NCI-H146 (cell line): ENCODE measurements at places on chromosomes 7 and 10.

DNA sequence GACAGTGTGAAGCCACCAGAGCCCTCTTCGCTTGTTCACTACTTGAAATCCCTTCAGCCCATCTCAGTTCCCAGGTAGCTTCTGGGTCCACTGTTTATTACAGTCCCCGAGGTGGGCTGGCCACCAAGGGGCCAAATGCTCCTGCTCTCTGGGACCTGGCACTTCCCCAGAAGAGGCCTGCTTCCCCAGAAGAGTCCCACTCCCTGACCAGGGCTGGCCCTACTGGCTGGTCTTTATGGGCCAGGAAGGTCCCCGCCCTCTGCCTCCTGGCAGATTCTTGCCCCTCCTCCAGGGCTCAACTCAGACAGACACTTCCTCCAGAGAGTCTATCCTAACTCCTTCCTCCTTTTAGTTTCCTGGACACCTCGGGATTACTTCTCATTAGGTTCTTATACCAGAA, 70.7 kb upstream of the LRRC18 start:
- no peak for DNase-seq

- DNase-seq = peak; percentile 95
Measured at GRCh38 chr10:110629680-110630191, 14.4 kb upstream of the RBM20 start.

DNA sequence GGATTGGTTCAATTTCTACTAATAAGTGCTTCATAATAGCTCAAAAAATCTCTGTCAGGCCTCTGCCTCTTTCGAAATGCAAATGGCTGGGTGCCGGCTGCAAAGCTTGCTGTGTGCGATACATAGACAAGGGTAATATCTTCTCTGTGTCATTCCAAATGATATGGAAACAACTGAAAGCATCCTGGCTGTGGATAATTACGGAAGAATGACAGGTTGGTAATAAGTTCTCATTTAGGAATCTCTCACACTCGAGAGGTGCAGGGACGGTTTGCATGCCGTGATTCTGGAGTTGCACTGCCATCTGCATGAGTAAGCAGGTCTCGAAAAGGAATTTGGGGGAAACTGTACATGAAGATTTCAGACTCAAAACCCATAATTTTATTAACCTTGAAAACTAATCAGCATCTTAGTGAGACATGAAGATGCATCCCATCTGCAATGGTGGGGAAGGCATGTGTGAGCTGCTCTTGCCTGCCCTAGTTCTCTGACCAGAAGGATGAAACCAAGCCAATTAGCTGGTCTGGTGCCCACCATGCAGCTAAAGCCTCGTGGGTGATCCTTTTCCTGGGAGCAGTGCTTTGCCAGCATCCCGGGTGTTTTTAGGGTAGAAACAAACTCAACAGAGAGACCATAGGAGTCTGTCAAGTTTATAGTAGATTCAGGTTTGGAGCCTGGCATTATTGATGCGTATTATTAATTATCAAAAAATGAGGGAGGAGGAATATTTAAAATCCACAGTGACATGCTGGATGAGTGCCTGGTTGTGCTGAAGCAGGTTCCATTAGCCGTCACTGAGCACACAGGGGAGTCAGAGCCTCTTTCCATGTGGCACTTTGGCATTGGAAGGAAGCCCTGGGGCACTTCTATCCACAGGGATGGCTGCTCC, 503.6 kb upstream of the MGMT start:
- DNase-seq = no peak

DNA sequence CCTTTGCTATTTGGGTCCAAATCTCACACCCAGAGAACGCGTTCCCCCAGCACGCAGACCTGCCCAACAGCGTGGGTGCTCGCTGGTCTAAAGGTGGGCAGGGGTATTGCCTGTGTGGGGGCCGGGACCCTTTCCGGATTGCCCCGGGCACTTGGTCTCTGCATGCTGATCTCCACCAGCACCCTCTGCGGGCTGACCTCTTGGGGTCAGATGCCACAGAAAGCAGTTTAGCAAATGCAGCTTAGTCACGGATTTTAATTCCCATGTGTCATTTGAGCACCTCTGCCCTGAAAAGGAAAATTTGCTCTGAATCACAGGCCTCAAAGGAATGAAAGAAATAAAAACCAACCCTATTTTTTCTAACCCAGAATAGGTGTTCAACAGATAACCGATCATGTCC, 46.7 kb downstream of the PKD1L1 start:
- DNase-seq = no peak

DNA sequence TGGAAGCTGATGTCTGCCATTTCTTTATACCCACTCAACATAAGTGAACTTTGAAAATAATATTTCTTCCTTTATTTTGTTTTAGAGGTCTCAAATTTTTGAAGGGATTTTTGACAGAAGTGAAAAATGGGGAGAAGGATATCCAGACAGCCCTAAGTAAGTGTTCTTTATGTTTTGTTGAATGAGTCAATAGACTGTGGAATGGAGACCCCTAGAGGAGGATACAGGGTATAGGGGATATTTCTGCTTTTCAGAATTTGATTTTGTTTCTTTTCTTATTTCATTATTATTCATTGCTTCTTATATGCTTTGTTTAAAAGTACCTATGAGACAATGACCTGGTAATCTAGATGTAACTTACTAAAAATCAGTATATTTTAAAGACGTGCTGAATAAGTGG, 34.4 kb downstream of the PLEKHA8 start:
- DNase-seq = peak; percentile 30

GRCh38 chr7:110854651-110855050, 236.3 kb upstream of the LRRN3 start:
- DNase-seq = no peak

DNA sequence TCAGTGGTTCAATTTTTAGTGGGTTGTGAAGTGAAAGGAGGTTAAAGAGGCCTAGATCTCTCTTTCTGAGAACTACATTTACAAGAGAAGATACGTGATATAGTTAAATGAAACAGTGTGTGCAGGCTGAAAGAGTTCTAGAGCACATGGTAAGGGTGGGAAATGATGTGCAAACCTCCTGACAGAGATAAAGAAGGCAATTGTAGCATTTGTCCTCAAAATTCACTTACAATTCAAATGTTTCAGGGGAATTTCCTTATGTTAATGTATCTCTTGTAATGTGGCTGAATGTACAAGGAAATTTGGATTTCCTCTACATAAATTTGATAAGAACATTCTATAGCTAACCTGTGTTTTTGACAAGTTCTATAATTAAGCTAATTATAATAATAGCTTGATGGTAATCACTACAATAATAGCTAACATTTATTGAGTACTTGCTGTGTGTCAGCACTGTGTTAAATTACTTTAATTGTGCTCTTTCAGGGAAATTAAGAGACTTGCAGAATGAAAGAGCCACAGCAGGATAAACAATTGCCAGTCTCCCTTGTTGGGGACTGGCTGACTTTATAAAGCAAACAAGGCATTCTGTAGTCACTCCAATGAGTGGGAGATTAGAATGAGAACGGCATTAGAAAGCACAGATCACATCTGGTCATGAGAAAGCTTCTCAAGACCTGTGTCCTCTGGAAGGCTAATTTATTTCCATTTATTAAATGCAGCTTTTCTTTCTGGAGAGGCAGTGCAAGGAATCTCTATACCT, 139.7 kb upstream of the TMEM72 start:
- peak; percentile 21 for DNase-seq

DNA sequence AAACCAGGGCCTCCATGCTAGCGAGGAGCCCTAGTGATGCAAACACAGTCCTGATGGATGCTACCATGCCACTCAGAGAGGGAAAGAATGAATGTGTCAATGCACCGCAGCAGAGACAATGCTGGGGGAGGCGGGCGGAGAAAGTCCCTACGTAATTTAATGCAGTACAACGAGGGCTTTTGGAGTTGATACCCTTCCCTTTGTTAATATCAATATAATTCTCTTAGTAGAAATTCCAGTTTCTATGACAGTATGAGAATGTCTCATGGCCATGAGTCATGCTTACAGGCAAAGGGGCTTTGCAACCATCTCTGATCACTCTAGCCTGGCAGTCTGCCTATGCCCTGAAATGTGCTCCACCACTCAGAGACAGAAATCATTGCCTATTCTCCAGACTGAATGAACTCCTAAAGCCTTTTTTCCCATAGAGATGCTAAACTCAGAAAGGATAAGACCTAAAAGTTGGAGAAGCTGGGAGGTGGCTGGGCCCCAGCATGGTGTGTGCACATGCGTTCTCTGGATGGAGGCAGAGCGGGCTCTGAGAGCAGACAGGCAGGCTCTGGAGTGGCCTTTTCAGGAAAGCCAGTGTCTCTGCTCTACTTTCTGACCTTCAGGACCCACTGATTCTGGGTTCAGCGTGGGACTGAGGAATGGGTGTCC, 20.3 kb upstream of the GIMAP2 start:
- no peak for DNase-seq

- no peak for DNase-seq
Measured at GRCh38 chr7:2979201-2979631, 64.5 kb downstream of the CARD11 start.

GRCh38 chr10:24930427-24930826, 22.0 kb downstream of the PRTFDC1 start:
- DNase-seq = no peak

- DNase-seq = no peak
Measured at GRCh38 chr10:15236340-15236739, 67.8 kb upstream of the NMT2 start.

DNA sequence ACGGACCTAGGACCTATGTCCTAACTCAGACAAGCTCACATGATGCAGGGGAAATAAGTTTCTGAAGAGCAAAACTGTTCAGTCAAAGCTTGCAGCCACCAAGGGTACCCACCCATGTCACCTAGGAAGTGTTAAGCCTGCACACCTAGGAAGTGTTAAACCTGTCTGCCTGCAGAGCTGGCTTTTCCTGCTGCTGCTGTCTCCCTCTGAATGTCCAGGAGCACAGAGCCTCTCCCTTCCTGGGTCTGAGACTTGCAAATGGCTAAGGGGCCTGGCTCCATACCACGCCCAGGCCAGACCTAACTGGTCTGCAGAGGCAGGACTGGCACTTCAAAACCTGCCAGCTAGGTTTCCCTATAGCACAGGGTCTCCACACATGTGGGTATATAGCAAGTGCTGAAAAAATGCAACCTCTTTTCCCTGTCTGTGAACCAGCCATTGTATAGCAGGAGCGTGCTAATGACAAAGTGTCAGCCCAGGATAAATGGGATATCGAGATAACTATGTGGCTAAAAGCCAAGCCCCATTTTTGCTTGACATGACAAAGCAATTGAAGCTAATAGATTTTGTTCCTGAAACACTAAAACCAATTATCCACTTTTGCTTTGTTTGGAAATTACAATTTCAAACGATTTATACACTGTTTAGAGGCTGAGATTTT, 1.5 kb downstream of the GDF2 start:
- no peak for DNase-seq

- no peak for DNase-seq
Measured at GRCh38 chr10:83222832-83223742, 916.2 kb upstream of the GHITM start.

DNA sequence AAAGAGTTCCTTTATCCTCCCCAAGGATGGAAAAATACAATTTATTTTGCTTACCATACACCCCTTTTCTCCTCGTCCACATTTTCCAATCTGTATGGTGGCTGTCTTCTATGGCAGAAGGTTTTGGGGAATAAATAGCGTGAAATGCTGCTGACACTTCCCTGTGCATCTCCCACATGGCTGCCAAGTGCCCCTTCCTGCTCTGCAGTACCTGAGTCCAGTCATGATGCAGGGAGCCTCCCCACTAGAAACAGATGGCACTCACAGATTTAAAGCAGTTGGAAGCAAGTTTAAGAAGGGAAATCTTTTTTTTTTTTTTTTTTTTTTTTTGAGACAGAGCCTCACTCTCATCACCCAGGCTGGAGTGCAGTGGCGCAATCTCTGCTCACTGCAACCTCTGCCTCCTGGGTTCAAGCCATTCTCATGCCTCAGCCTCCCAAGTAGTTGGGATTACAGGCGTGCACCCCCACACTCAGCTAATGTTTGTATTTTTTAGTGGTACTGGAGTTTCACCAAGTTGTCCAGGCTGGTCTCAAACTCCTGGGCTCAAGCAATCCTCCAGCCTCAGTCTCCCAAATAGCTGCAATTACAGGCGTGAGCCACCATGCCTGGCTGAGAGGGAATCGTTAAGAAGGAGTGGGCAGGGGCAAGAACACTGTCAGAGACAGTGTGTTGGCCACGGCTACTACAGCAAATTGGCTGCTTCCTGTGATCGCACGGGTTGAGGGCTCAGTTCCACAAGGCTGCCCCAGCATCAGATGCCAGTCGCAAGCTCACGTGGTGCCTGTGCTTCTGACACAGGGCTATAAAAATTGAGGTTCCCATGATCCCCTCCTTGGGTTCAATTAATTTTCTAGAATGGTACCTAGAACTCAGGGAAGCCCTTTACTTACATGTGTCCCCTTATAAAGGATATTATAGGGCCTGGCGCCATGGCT, 5.3 kb upstream of the PILRA start:
- no peak for DNase-seq

DNA sequence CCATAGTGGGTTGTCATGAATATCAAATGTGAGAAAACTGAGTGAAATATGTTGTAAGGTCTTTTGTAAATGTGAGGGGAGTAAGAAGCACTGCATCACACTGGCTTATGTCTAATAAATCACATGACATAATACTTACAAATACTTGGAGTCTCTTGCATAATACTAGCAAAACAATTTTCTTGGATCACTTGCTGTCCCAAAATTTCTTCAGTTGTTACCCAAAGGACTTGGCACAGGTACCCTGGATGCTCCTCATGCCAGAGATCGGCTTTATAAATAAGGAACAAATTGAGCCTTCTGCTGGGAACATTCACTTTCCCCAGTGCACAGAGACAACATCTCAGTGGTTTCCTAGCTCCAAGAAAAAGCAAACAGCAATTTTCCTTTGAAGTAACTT, 5.0 kb upstream of the LRIT2 start:
- DNase-seq = no peak

- DNase-seq = peak; percentile 51
Measured at GRCh38 chr7:101814081-101814990, 3.1 kb upstream of the CUX1 start.

DNA sequence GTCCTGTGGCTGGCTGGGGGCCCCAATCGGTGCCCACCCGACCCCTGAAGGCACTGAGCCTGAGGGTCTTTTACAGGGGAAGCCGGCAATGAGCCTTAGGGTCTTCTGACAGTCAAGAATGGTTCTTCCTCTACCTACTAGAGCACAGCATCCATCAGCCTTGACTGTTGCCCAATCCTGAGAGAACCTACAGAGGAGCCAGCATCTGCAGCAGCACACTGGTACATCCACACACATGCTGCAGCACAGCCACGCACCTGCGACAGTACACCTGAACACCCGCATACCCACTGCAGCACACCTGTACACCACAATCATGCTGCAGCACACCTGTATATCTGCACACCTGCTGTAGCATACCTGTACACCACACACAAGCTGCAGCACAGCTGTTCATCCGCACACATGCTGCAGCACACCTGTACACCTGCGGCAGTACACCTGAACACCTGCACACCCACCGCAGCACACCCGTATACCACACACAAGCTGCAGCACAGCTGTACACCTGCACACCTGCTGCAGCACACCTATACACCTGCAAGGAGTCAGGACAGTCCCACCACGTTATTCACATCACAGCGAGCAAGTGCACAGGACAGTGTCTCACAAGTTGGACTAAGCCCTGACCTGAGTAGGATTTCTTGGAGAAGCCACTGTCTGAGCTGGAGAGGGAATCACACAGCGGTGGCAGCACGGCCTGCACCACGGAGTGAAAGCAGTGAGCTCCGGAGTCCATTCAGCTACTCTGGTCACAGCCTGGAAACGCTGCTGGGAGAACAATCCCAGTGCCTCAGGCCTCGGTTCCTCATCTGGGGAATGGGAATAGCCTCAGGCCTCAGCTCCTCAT, 56.4 kb downstream of the VIPR2 start:
- DNase-seq = no peak

GRCh38 chr10:847868-848267, 83.6 kb downstream of the LARP4B start:
- DNase-seq = no peak

GRCh38 chr7:158849768-158850544, 6.4 kb upstream of the DYNC2I1 start:
- DNase-seq = peak; percentile 47
